ENCODE measurements at places on chromosomes 16 and 17.
A peak's percentile ranks its signal among the peaks of the same experiment; 100 is the strongest.

DNA sequence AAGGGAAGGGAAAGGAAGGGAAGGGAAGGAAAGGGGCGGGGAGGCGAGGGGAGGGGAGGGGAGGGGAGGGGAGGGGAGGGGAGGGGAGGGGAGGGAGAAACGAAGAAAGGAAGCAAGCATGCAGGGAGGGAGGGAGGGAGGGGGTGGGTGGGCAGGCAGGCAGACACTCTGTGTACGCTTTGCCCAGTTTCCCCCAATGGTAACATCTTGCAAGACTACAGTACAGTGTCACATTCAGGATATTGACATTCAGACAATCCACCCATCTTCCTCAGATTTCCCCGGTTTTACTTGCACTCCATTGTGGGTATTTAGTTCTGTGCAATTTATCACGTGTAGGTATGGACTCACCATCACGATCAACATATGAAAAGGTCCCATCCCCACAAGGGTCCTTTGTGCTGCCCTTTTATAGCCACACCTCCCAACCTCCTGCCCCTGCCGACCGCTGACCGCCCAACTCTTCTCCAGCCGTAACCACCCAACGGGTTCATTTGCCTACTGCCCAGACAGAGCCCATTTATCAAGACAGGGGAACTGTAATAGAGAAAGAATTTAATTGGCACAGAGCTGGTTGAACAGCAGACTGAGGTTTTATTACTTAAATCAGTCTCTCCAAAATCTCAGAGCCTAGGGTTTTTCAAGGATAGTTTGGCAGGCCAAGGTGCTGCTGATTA lies 91.4 kb upstream of the FA2H start:
- no peak for DNase-seq

- DNase-seq, result peak; percentile 45
These were observed 6.0 kb downstream of the CPSF4L start for GRCh38 chr17:73255671-73256181.

GRCh38 chr17:79249929-79250521 lies 175.4 kb downstream of the ENGASE start:
- no peak for DNase-seq

GRCh38 chr17:14712611-14713021 lies 411.7 kb downstream of the HS3ST3B1 start:
- DNase-seq, result no peak

DNA sequence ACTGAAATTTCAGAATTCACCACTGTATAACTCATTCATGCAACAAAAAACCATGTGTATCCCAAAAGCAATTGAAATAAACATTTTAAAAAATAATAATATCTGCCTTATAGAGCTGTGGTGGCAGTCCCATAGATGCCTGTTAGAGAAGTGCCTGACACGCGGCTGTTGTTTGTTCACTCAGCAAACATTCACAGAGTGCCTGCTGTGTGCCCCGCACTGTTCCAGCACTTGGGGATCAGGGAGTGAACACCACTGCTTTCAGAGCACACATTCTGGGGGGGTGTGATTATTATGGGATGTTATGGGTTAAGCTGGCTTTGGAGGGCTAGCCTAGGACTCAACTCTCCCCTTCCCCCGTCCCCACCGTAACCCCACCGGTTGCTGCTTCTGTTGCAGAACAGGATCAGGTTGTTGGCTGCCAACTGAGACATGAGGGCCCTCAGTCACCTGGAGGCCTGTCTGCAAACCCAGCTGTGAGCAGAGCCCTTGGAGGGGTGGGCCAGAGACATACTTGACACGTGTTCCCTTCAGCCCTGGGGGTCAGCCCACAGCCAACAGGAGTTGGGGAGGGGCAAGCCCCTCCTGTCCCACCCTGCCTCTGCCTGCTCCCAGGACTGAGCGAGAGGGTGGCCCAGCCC lies 103.3 kb upstream of the CIBAR2 start:
- DNase-seq, result no peak

DNA sequence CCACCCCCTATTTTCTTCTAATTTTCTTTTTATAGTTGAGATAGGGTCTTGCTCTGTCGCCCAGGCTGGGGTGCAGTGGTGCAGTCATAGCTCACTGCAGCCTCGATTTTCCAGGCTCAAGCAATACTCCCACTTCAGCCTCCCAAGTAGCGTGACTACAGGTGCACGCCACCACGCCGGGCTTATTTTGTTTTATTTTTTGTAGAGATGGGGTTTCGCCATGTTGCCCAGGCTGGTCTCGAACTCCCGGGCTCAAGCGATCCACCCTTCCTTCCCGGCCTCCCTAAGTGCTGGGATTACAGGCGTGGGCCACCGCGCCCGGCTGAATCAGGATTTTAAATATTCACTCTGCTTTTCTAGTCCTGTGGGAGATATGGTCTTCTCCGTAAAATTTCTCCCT lies 941 bp upstream of the GDPD1 start:
- no peak for DNase-seq

DNA sequence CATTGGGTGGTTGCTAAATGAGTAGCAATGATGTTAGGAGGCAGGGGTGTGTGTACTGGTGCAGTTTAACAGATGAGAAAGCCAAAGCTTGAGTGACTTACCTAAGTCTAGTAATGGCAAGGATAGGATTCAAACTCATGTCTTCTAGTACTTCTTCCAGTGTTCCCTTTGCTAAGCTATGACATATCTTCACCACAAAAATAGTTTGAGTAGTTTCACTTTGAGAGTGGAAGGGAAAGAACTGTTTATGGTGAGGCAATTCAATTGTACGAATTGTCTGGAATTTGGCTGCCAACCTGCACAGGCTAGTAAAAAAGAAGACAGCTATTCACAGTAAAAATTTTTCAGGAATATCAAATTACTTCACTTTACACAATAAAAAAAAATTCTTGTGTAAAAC lies 138.0 kb downstream of the NLK start:
- DNase-seq, result no peak
